ENCODE measurements at places on chromosomes 13 and 19.

GRCh38 chr19:3042621-3043267, 13.7 kb upstream of the TLE2 start:
- DNase-seq: no peak

DNA sequence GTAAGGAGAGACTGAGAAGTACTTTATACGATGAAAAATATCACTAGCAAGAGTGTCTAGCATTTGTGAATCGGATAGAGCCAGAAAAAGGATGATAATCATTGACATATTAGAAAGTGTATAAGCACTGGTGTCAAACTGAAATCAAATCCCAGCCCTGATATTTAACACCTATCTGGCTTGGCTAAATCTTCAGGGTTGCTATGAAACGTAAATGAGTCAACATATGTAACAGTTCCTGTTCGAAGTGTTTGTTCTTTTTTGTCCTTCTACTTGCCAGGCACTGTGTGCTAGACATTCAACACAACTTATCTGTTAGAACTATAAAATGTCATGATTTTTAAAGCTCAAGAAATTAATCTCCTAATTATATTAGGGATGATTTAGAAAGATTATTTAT, 40.8 kb downstream of the SERPINE3 start:
- no peak for DNase-seq

- DNase-seq: peak; percentile 5
Observed at GRCh38 chr13:80030491-80030890, 310.4 kb downstream of the SPRY2 start.

DNA sequence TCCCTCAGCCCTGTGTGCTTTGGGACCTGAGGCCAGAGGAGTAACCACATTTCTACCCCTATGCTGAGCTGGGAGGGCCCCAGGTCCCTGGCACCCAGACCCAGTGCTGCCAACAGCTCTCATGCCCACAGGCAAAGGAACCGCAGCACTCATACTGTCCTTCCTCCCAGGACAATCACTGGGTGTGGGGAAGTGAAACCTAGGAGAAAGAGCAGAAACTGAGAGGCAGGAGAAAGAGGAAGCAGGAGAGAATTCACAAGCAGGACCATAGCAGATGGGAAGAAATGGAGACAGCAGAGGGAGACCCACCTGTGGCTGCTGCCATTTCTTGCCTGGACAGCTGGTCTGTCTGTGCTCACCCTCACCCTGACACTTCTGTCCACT, 18.9 kb downstream of the CCDC97 start:
- peak; percentile 56 for DNase-seq

- DNase-seq: no peak
Observed at GRCh38 chr19:17737690-17738153, 13.6 kb upstream of the FCHO1 start.

DNA sequence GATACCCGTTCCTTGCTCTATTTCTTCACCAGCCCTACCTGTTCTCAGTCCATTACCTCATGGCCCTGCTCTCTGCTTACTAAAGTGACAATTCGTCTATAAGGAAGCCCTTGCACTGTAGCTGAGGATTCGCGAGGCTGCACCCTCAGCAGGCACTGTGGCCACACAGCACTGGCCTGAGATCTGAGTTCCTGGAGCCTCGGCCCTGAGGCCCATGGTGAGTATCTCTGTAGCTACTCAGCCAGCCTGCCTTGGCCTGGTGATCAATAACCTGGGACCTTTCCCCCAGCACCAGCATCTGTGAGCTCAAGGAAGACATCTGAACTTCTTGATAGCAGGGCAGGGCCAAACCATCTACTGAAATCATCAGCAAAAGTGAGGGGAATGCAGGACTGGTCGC, 90.7 kb downstream of the RGCC start:
- no peak for DNase-seq

GRCh38 chr19:17577457-17578097, 22.1 kb downstream of the COLGALT1 start:
- DNase-seq: no peak

- DNase-seq: no peak
Observed at GRCh38 chr13:106899442-106899841, 331.5 kb upstream of the ARGLU1 start.

GRCh38 chr19:52070496-52070895, 21.9 kb upstream of the ZNF432 start:
- DNase-seq: no peak

DNA sequence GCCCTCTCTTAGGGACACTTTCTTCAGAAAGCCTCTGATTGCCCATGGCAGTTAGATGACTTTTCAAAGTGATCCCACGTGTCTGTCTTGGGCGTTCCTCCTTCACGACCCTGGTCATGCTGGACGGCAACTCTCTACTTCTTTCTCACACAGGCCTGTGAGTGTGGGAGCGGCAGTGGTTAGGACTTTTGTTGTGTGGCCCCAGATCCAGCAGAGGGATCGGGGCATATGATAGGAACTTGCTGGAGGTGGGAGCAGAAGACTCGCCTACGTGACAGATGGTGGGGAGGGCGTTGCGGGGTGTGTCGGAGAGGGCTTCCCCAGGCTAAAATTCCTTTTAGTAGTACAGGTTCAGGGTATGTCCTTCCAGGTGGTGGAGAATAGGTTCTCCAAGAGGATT, 289.5 kb upstream of the MAB21L1 start:
- DNase-seq: no peak

DNA sequence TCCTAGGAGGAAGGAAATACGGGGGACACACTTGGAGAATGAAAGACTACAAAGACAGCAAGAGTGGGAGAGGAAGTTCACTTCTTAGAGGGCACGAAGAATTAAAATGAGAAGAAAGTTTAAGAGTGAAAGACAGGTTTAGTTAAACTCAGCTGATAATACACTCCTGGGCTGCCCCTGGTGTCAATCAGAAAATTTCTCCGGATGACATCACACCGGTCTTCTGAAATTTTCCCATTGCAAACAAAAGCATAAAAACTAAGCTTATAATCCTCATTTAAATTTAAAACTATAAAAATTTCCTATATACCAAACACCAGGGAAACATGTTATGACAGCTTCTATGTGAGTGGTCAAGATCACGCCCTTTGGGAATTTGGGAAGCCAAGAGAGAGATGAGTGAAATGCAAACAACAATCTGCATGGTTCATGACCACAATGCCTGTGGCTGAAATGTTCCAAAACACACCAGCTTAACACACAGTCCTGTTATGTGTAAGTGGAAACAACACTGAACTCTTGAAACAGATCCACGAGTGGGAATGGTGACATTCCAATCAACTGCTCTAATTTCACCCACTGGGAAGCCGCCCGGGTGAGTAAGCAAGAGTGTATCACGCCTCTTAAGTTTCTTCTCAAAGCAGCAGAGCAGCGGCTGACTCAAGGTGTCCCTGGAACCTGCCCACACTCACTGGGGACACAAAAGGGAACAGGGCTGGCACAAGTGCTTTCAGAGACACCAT, 49.0 kb downstream of the BRD4 start:
- no peak for DNase-seq

GRCh38 chr13:79869326-79869725, 388.4 kb downstream of the NDFIP2 start:
- DNase-seq: no peak

DNA sequence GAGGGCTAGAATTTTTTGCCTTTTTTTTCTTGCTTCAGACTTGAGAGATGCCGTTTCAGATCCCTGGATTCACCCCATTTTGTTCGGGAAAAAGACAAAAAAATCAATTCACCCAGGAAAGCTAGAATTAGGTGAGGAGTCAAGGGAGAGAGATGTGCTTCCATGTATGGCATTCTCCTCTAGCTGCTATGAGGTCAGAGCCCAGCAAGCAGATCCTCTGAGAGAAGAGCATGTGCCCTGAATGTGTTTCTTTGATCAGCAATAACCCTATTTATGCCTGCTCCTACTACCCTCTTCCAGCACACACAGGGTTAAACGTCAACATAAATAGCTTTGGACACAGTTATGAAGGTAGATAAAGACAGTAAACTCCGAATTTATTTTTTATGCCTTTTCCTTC, 53.6 kb downstream of the NDFIP2 start:
- no peak for DNase-seq

- DNase-seq: no peak
Observed at GRCh38 chr13:103883698-103884097, 817.5 kb upstream of the SLC10A2 start.

GRCh38 chr19:48102870-48103751, 7.5 kb downstream of the PLA2G4C start:
- DNase-seq: peak; percentile 66

DNA sequence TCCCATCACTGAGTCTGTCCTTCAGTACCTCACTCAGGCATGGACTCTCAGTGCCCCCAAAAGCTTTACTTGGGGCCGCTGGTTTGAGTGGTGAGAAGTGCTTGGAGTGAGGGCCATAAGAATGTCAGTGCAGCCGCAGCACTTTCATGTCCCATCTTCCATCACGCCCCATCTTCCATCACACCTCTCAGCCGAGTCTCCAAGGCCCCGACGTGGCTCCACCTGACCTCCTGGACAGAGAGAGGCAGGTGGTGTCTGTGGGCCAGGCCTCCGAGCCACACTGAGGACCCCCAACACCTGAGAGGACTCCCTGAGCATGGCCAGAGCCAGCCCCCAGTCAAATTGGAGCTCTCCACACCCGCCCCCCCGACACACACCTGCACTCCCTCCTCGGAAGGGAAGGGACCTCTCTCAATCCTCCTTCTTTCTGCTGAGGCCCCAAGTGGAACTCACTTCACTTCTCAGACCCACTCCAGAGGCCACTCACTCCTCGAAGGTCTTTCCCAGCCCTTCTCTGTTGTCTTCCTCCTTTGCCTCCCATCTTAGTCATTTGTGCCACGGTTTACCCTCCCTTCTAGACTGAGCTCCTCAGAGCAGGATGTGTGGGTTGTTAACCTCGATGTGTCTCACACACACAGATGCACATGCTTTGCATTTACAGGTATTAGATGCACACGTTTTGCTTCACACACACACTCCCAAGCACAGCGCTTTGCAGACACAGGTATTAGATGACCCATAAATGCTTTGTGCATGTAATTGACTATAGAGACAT, 65.7 kb upstream of the ATP12A start:
- DNase-seq: no peak

GRCh38 chr19:45213031-45213430, 32.2 kb downstream of the EXOC3L2 start:
- no peak for DNase-seq

DNA sequence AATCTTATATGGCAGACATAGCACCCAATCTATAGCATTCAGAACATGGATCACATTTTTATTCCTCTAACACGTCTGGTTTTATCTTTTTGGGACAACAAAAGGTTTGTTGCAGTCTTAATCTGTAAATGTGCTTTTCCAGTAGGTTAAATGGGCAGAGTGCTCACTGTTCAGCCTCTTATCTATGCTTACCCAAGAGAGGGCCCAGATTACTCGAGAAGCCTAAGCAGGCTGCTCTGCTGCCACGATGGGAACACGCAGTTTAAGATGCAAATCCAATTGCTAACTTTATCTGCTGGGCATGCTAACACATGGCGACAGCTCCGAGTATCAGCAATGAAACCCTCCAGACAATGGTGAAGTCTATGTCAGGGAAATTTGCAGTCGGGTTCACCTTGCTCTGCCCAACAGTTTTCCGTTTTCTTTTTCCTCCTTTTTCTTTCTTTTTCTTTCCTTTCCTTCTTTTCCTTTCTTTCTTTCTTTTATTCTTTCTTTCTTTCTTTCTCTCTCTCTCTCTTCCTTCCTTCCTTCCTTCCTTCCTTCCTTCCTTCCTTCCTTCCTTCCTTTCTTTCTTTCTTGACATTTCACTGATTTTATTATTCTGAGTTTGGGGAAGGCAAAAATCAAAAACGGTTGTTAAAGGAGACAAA, 115.3 kb downstream of the RBM26 start:
- no peak for DNase-seq

All from NAMALWA (cell line).